ENCODE measurements at places on chromosomes 1 and 21.

DNA sequence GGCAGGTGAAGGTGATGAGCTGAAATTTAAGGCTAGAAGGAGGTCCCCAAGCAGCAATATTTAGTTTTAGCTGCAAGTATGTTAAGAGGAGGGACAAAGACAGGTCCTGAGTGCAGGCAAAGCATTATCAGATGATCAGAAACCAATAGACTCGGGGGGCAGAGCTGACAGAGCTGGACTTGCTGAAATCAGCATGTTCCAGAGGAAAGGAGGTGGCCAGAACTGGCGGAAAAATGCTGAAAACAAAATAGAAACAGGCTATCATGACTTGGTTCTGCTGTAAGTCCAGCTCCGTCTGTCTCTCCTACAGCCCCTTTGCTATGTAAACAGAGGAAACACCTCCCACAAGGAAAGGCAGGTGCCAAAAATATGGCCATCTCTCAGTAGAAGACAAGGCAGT, at the start of gene CD5L:
Gene CD5L (minus strand): TSS at position 101 of the 400 bp plus-strand sequence. CDS start 107 bp downstream, outside the sequence.
- no peak for DNase-seq

DNA sequence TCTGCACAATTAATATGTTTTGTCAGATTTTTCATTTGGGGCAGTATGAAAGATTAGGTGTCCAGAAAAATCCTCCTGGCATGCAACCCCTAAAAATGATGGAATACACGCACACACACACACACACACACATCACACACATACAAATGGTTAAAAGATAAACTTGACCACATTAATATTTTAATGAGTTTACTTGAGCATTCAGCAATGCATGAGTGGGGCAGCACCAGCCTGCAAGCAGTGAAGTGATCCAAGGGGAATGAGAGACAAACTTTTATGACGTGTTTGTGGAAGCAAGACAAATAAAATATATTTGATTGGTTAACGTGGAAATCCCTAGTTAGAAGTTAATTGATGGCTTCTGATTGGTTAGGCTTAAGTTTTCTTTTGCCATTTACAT, 29.1 kb upstream of the SOAT1 start:
- no peak for DNase-seq

GRCh38 chr1:237799762-237800474, 90.8 kb downstream of the ZP4 start:
- DNase-seq: no peak

DNA sequence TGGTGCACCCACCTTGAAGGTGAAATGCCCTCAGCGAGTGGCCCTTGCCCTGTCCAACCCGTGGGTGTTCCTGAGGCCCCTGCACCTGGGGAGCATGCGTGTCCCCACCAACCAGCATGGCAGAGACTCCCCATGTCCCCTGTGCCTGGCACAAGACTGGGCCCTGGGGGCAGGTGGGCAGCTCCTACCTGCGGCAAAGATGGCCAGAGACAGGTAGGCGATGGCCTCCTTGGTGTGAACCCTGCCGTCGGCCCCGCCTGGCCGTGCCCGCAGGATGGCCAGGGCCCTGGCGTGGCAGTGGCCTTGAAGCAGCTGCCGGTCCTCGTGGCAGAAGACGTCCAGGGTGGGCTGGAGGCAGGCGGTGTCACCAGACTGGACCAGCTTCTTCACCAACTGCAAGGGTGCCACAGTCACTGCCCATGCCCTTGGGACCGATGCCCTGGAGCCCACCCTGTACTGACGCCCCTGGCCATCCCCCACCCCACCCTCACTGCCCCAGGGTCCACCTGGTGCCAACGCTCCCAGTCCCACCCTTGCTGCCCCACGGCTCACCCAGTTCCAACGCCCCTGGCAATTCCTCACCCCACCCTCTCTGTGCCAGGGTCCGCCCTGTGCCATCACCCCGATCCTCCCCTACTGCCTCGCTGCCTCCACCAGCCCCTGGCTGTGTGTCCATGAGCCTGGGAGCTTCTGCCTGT, 15.7 kb downstream of the TTC34 start:
- no peak for DNase-seq

GRCh38 chr21:41926117-41926806, 27.6 kb downstream of the C2CD2 start:
- no peak for DNase-seq

GRCh38 chr1:16116002-16116401, 39.9 kb downstream of the EPHA2 start:
- no peak for DNase-seq

DNA sequence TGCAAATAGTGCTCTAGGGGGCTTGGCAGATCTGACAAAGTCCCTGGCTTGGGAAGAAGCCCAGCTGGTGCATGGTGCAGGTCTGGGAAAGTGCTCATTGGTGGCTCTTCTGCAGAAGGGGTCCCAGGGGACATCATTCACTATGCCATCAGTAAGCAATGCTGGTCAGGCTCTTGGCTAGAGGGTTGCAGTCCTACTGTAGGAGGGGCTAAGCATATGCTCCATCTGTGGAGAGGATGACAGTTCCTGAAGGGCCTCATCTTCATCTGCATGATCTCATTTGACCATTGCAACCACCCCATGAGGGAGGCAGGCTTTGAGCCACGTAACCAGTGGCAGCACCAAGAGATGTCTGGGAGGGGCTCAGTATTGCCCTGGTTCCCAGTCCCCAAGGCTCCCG, 31.5 kb upstream of the VASH2 start:
- DNase-seq: no peak

Data from effector CD4-positive, alpha-beta T cell (primary cell).